ENCODE measurements at places on chromosomes 3 and 15.

DNA sequence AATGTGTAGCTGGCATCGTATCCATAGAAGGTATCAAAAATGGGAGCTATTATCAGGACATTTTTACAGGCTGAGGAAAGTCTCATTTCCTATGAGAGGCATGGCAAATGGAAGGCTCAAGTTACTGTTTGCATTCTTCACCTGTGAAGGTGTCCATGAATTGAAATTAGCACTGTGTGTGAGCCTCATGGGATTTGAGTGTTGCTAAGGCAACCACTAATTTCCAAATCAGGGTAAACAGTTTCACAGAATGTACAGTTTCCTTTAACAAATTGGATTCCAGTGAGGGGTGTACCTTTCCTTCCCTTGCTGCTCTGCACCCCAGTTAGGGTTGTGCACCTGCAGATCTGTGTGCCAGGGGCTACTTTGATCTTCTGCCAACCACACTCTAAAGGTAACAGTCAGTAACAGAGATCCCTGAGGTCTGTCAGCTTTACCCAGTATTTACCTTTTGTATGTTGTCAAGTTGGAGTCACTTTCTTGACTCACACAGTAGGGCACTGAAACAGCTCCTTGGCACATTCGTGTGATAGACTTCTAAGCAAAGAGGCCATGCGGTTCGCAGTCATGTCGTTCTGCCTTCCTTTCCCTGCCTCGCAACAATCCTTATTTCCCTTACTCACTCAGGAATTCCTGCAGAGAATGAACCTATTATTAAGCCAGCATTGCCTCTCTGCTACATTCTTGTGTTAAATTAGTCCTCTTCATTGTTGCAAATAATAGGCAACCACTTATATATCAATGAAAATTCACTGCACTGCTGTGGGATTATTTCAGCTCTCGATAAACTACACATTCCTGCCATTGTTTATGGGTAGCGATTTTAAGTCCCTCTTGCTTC lies 129.8 kb upstream of the GBE1 start:
- DNase-seq, result no peak

GRCh38 chr3:150583028-150583427 lies 20.1 kb upstream of the SELENOT start:
- no peak for DNase-seq

DNA sequence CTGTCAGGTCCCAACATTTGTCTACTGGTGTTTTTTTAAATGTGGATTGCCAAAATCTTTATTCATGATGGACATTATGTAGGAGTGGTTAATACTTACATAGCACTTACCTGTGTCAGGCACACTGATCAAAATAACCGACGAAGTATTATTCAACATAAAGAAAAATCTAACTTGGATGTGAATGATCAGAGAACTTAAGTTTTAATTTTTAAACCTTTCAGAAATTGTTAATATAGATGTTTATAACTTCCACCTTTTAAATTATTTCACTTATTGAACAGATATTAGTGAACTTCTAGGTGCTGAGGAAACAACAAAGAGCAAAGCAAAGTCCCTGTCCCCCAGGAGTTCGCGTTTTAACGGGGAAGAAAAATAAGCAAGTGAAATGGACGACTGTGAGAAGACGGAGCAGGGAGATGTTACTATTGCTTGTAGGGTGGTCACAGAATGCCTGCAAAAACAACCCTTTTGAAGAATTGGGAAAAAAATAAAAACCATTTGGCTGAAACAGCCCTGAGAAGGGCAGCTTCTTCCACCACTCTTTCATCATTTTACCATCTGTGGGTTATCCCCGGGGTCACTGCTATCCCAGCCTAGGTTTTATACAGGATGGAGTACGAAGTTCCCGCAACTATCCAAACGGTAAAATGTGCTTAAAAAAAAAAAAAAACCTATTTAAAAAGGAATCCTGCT lies 915 bp upstream of the APH1B start:
- DNase-seq, result no peak

DNA sequence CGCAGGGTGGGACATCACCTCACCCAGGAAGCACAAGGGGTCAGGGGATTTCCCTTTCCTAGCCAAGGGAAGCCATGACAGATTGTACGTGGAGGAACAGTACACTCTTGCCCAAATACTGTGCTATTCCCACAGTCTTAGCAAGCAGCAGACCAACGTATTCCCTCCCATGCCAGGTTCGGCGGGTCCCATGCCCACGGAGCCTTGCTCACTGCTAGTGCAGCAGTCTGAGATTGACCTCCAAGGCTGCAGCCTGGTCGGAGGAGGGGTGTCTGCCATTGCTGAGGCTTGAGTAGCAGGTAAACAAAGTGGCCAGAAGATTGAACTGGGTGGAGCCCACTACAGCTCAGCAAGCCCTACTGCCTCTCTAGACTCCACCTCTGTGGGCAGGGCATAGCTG lies 39.0 kb downstream of the ALDH1A2 start:
- no peak for DNase-seq

GRCh38 chr3:124298951-124299350 lies 307.0 kb upstream of the ROPN1 start:
- DNase-seq, result no peak

DNA sequence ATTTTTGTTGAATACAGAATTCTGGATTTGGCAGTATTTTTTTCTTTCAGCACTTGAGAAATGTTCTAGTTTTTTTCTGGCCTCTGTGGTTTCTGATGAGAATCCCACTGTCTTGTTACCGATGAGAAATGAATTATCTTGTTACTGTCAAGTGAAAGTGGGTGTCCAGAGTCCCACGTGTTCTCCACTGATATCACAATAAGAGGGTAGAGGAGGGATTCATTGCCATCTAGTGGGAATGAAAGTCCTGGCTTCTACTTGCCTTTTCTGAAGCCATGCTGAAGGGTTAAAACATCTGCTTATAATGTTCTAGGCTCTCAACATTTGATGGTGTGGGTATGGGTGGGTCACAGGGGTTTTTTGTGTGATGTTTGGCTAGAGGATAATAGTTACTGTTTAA lies 66.1 kb downstream of the SEC22A start:
- DNase-seq, result no peak

- no peak for DNase-seq
These were observed 1.5 kb upstream of the TMEM212 start for GRCh38 chr3:171841620-171842000.

GRCh38 chr3:179991883-179992282 lies 44.9 kb downstream of the PEX5L start:
- no peak for DNase-seq

DNA sequence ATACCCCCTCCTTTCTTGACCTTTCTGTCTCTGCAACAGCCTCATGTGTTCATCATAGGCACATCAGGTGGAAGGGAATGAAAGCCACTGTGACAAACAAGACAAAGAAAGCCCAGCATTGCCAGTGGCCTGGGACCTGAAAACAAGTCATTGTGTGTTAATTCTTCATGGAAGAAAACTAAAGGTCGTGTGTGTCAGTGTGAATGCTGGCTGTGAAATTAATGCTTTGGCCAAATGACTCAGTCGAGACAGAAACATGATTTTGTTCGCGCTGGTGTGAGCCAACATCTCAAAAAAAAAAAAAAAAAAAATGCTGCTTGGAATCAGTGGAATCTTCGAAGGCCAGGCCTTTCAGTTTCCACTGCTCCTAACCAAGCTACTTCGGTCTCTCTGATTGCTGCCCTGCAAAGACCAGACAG lies 386.5 kb upstream of the PROK2 start:
- DNase-seq, result no peak

DNA sequence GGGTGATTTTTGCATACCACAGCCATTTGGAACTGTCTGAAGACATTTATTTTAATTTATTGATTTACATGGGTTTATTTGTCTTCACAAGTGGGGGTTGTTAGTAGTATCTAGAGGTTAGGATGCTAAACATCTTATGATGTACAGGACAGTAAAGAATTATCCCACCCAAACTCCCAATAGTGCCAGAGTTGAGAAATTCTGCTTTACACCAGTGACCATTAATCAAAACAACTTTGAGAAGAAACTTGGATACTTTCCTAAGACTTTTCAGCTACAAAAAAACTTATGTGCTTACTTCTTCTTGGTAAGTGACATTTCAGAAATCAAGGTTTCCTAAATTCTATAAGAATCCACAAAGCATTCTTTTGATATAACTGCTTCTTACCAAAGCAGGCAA lies 156.7 kb downstream of the SUCLG2 start:
- no peak for DNase-seq

DNA sequence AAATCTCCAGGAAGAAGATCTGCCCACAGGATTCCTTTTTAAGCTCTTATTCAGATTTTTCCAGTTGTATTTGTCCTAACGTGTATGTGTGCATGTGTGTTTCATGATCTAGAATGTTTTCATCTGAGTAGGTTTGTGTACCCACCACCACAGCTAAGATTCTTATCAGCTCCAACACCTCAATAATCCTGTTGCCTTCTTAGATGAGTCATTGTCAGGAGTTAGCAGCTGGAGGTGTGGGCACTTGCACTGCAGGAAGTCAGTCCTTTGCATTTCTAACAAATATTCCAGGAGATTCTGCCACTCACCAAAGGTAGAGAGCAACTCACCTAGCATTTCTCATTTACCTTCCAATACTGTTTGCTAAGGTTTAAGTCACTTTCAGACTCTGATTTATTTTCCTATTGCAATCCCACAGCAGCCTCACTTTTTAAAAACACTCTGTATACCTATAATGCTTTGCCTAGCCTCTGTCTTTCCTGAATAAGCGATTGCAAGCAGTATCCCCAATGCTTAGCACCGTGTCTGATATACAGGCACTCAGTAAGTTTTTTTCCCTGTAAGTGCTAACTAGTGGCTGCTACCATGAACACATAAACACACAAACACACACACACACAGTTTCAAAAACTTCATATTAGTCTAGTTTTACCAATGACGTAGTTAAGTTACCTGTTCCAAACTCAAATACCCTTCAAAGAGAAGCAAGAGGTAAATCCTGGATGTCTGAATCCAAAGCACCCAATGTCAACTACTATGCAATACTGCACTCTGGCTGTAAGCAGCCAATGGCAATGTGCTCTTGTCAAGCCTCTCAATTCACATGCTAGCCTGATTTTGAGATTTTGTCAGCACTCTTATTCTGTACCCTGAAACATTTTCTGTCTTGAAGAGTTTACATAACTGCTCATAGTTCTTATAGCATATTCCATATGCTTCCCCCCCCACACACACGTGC lies 713.5 kb upstream of the LMCD1 start:
- no peak for DNase-seq

- DNase-seq, result no peak
These were observed 1501.2 kb upstream of the CADM2 start for GRCh38 chr3:83457551-83457950.

DNA sequence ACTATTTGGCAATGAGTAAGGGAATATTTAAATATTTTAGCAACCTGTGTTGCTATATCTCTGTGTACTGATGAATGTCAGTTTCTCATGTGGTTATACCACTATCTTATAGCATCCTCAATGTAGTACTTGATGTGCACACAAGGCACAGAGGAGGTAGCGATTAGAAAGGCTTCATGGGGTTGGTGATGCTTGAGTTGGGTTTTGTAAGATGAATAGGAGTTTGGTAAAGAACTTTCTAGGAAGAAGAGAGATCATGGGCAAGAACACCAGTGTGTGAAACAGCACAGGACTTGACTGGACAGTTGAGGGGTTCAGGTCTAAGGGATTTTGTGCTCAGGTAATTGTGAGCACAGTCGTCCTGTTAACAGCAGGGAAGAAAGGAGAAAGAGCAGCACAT lies 38.1 kb downstream of the LPP start:
- DNase-seq, result no peak

DNA sequence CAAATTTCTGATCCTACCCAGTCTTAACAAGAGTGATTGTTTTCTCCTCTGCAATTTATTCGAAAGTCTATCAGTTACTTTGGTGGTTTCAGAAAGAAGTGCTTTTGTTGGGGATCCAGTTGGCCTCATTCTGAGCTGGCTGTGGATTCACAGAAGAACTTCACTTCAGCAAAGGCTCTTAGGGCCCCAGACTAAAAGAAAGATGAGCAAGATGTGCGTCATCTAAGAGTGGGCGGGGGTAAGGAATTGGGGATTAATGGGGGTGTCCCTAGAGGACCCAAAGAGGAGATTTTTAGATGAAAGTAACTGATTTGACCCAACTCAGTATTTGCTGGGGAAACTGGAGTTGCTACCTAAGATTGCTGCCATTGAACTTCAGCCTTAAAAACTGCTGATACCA lies 63.9 kb upstream of the TSEN2 start:
- DNase-seq, result peak; percentile 65

DNA sequence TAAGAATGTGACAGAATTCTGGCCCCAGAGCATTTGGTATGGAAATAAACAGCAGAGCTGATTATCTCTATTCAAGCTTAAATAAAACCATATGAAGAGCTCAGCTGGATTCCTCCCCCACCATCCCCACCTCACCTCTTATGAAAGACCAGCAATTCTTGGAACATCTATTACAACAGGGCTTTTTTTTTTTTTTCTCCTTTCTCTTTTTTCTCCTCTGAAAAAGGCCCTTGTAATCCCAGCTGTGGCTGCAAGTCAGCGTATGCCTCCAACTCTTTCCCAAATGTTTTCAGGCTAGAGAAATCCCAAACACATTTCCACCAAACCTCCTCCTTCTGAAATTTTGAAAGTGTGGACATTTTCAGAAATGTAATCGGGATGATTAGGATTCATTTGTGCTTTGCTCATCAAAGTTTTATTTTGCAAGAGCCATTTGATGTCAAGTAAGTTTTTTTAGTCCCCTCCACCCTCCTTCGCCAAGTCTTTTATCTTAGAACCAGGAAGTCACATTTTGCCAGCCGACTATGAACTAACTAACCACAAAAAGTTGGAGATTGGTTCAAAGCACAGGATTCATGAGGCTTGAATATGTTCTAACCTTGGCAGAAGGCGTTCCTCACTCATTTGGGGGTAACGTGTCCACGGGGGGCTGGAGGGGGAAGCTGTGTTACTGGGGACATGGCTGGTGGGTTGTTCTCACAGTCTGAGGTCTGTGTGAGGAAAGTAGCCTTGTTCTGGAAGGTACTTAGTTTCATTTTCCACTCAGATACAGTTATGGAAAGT lies 142.0 kb upstream of the PDZRN3 start:
- DNase-seq, result no peak

GRCh38 chr3:169623971-169624370 lies 39.5 kb downstream of the MECOM start:
- DNase-seq, result no peak

DNA sequence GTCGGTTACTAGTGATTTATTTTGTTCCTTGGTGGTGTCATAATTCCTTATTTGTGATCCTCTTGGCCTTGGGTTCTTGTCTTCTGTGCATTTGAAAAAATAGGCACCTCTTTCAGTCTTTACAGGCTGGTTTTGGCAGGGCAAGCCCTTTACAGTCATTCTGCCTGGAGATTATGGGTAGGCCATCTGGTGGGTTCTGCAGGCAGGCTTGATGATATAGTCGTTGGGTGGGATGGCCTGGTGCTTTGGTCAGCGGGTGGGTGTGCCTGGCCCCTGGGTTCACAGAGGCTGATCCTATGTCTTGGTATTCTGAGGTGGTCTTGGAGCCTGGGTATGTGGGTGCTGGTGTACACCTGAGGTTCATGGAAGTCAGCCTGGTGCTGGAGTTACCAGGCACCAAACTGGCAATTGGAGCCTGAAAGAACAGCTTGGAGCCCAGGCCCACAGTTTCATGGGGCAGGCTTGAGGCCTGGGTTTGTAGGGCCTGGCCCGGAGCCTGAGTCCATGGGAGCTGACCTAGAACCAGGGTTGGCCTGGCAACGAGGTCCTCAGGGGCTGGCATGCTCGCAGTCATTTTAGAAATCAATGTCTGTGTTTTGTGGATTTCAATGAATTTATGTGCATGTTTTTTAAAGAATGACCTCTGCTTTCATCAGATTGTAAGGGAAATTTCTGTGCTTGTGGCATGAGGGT lies 63.3 kb downstream of the DOCK3 start:
- no peak for DNase-seq

Measured in stimulated activated CD8-positive, alpha-beta memory T cell treated with anti-CD3 and anti-CD28 coated beads, Interleukin-4, amount 100 ng/mL, for 48 hours (primary cell).